Muscle of leg (tissue), 16 donors: ENCODE measurements at places on chromosomes 7 and 10. TPM values are rescaled to one million over a fixed set of nuclear protein-coding genes. Genes with fewer than 3 reads are reported as not detected.

DNA sequence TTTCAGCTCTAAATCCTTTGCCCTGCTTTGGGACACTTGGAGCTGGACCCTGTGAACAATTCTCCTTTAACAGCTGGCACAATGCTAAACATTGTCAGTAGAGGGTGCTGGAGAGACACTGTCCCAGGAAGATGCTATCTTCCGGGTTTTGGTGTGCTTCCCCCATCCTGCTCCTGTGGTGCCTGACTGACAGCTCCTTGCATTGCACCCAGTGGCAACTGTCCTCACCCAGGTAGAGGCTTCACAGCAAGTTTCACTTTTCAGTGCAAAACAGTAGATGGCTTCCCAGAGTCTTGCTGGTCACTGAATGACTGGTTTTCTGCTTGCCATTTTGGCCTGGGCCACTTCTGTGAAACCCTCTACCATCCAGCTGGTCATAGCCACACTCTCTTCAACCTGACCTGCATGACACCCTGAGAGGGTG lies 77.3 kb downstream of the CDC14C start:
- peak; percentile 11 for DNase-seq

DNA sequence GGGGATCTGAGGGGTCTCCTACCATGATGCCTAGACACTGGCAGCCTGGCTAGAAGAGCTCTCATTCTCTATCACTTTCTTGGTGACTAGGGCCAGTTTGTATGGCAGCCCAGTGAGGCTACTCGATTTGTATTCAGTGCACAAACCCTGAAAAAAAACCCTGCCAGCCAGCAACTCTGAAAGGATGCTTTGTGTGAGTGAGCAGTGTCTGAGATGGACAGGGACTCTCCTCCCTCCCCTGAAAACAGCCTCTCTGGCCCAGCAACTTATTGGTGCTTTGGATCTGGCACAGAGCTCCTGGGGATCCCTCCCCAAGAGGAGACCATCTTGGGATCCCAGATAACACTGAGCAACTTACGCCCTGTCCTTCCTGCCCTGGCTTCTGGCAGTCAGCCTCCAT lies 10.8 kb upstream of the LRRC4 start:
- DNase-seq: no peak

DNA sequence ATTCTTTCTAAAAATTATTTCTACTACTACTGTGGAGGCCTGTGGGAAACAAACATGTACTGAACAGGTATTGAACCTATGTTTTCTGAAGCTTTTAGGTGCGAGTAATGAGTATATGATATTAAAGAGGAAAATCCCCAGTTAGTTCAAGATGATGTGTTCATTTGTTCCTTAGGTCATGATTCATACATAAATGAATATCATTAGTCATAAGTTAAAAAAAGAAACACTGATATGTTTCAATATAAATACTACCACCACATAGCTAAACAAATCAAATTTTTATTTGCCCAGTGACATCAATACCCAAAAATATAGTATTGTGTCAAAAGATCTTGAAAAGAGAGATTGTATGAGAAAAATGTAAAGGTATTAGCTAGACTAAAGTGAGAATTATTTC lies 210.7 kb upstream of the GNAI1 start:
- no peak for DNase-seq

DNA sequence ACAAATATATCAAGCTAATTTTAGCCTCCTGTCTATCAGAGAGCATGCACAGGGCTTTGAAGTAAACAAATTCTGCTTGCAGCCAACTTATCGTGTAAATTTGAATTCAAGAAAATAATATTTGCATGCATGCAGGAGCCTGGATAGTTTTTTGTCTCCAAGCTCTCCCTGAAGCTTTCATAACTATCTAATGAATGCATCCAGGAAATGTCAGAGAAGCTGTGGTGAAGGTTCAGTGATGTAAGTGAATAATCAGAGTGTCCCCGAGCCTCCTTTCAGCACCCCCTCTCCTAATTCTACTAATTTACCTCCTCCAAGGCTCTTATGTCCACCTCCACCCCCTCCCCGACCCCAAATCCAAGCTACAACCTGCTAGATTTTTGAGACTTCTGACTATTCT lies 172.0 kb upstream of the ZNF32 start:
- no peak for DNase-seq

- no peak for DNase-seq
Observed at GRCh38 chr10:102801978-102802377, 35.2 kb downstream of the CYP17A1 start.

DNA sequence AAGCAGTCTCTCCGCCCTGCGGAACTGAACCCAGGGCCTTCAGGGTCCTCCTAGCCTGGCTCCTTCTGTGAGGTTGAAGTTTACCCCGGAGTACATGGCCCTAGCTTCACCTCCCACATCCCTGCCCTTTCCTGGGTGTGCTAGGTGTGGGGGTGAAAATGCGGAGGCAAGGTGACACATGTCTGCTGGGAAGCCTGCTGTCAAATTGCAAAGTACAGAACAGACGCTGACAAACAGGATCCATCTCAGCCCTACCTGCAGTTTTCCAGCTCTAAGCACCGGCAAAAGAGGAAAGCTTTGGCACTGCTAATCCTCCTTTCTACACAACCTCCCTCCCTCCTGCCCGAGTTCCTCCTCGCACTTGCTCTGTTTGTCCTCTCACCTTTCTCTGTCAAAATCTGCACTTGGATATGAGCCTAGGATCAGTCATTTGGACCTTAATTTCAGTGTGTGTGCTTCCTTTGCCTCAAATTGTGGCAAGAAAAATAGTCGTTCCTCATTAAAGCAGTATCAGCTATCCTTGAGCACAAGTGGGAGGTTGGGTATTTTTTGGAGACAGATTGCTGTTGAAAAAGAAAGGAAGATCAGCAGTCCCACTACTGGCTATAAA lies 14.4 kb upstream of the GPR15LG start:
- no peak for DNase-seq

- DNase-seq: no peak
Observed at GRCh38 chr10:71939861-71940474, 24.2 kb upstream of the CHST3 start.

GRCh38 chr10:133590226-133590969 lies 25.0 kb upstream of the SYCE1 start:
- DNase-seq: no peak

The MYO3A gene
- total RNA-seq: 0.84 TPM

The AP4M1 gene
- 15.8 TPM for total RNA-seq
